Fibroblast of villous mesenchyme (primary cell): ENCODE measurements at places on chromosomes 2 and 18. TPM values are rescaled to one million over a fixed set of nuclear protein-coding genes. Genes with fewer than 3 reads are reported as not detected.

EFR3B gene
- under 0.01 TPM in 2 replicates for total RNA-seq

SCN1A gene
- total RNA-seq, result under 0.01 TPM in 1 of 2 replicates, not detected in the other

PECR gene
- total RNA-seq, result 9.9 and 12.6 TPM in 2 replicates

INPP5D gene
- total RNA-seq, result under 0.01 and 0.64 TPM in 2 replicates

FSHR gene
- not detected in 2 replicates for total RNA-seq

CFC1 gene
- total RNA-seq, result not detected in 2 replicates

C2orf81 gene
- total RNA-seq, result 0.86 and 1.3 TPM in 2 replicates

CCDC141 gene
- total RNA-seq, result under 0.01 TPM in 1 of 2 replicates, not detected in the other

FAM237A gene
- total RNA-seq, result not detected in 2 replicates

DSC3 gene
- total RNA-seq, result under 0.01 and 0.43 TPM in 2 replicates

DNA sequence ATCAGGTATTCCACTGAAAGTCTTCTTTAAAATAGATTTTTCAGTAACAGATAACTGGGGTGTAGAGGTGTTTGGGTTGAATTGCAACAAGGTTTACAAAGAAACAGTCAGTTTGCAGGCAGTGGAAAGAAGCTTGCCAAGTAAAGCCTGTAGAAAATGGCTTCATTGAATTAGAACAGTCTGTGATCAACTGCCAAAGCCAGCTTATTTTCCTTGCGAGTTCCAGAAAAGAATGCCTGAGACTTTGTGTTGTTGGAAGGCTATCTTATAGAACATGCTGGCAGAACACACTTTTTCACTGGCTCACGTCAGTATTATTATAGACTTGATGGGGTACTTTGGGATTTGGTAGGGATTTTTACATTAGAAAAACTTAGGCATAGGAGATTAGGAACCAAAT is 601.0 kb downstream of the XIRP2 start:
- DNase-seq, result no peak

DNA sequence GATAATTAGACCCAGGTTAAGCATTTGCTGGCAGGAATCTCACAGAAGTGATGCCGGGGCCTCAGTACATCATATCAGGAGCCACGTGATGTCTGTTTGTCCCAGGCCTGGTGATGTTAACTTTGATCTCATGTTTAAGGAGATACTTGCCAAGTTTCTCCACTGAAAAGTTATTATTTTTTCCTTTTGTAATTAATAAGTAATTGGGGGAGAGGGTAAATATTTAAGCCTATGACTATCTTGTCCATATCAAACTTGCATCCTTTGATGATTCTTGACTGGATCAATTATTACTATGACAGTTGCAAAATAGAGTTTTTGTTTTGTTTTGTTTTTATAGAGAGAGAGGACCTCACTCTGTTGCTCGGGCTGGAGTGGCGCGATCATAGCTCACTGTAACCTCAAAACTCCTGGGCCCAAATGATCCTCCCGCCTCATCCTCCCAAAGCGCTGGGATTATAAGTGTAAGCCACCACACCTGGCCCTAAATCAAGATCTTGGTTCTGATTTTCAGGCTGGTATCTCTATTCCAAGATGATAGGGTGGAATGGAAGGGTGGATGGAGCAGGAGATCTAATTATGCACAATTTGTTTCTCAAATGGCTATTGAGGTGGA is 46.4 kb downstream of the SLC4A1AP start:
- DNase-seq, result no peak

- DNase-seq, result peak; percentile 99
Measured at GRCh38 chr18:7945882-7946281, 378.8 kb downstream of the PTPRM start.

- DNase-seq, result no peak
Measured at GRCh38 chr2:109180786-109181185, 51.8 kb downstream of the SH3RF3 start.

DNA sequence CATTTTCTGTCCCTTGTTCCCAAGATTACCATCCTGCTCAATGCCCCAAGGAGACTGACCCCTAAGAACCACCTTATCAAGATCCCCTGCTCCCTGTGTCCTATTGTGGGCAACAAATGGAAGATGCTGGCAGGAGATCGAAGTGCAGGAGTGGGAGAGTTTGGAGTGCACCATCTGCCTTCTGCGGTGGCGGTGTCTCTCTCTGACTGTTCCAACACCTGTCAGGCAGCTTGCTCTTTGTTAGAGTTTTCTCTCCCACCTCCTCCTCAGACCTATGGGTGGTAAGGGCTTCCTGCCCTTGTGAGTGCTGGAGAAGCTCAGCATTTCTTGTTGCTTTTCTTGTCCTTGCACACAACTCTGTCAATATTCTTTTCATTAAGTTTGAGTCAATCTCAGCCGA is 64.1 kb upstream of the SPHKAP start:
- no peak for DNase-seq

DNA sequence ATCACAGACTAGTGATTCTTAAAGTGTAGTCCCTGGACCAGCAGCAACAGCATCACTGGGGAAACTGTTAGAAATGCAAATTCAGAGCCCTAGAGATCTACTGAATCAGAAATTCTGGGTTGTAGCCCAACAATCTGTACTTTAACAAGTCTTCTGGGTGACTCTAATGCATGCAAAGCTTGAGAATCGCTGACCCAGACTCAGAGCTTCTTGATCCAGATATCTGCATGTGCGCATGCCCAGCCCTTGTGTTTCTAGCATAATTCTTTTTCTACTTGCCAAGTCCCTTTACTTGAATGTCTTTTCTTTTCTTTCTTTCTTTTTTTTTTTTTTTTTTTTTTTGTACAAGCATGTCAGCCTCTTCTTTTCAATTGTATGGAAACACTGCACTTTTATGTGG is 60.4 kb downstream of the FIGN start:
- DNase-seq, result no peak

DNA sequence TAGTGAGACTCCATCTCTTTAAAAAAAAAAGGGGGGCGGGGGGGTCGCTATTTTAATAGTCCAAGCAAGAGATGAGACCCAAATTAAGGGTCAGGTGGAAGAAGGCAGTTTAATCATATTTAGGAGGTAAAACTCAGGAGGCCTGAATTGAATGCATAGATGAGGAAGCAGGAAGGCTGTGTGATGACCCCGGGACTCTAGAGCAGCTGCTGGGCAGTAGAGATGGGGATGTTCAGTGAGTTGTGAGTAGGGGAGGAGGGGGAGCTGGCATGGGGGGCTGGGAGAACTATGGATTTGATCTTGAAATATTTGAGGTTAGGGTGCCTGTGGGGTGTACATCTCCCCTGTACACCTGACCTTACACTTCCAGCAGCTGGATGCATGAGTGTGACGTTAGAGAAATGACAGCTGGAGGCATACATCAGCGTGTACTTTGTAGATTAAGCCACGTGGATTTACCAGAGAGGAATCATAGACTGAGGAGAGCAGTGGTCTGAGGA is 41.0 kb downstream of the GALM start:
- DNase-seq, result no peak

- DNase-seq, result no peak
Measured at GRCh38 chr2:37820471-37820986, 104.6 kb upstream of the RMDN2 start.

GRCh38 chr2:213306316-213306942 is 22.2 kb downstream of the SPAG16 start:
- DNase-seq, result peak; percentile 51

GRCh38 chr2:100140582-100140981 is 1.8 kb downstream of the AFF3 start:
- DNase-seq, result no peak

GRCh38 chr18:6920099-6920955 is 190.8 kb downstream of the ARHGAP28 start:
- peak; percentile 64 for DNase-seq

DNA sequence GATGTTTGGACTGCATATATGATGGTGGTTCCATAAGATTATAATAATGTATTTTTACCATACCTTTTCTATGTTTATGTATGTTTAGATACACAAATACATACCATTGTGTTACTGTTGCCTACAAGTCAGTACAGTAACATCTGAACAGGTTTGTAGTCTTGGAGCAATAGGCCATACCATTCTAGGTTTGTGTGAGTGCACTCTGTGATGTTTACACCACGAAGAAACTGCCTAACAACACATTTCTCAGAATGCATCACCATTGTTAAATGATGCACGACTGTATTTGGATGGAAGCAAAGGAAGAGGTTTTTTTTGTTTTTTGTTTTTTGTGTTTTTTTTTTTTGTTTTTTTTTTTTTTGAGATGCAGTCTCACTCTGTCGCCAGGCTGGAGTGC is 9.5 kb downstream of the DUSP19 start:
- DNase-seq, result no peak

DNA sequence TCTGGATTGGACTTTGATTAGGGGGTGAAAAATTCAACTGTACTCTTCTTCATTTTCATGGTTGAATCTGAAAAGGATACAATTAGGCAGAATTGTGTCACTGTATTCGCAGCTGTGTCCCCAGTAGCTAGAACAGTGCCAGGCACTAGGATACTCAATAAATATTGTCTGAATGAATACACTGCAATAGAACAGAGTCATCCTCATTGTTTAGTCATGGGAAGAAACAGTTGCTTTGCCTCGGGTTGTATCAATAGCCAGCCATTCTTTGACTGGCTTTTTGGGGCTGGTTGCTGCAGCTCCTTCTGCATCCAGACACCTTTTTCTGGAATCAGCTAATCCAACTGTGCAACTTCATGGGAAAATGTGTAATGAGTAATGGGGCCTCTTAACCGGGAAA is 18.1 kb upstream of the DYNC1I2 start:
- no peak for DNase-seq

DNA sequence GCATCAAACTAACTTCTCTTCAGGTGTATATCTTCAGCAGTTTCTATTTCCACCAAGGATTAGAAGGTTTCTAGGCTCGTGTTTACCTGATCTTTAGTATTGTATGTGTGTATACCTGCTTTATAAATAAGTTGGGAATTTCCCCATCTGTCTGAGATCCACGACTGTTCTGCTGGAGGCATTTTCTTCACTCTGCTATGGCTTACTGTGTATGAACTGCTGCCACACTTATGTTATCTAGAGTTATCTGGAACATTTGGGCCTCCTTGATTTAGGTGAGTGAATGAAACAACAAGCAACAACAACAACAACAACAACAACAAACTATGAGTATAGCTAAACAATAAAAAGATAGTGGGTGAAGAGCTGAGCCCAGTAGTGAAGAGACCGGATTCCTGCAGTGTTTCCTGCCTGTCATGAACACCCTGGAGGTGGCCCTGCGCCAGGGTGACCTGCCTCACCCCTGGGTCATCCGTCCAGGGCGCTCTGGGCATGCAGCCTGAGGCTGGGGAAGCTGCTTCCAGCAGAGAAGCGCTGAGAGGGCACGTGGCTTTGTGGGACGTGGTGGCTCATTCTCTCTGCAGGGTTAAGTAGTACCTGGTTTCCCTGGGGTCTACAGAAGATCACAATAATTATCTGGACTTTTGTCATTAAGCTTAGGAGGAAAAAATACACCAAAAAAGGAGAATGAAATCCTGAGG is 56.1 kb upstream of the GATA6 start:
- DNase-seq, result no peak

GRCh38 chr2:89763581-89764485 is 1072.4 kb downstream of the RPIA start:
- no peak for DNase-seq

- DNase-seq, result no peak
Measured at GRCh38 chr18:28030458-28030857, 146.5 kb downstream of the CDH2 start.

- DNase-seq, result peak; percentile 55
Measured at GRCh38 chr2:218002845-218003180, at the start of gene TNS1. Gene TNS1, minus strand, starts transcription at chr2:218002995. Its CDS starts 123 bp downstream, at chr2:218002872.

DNA sequence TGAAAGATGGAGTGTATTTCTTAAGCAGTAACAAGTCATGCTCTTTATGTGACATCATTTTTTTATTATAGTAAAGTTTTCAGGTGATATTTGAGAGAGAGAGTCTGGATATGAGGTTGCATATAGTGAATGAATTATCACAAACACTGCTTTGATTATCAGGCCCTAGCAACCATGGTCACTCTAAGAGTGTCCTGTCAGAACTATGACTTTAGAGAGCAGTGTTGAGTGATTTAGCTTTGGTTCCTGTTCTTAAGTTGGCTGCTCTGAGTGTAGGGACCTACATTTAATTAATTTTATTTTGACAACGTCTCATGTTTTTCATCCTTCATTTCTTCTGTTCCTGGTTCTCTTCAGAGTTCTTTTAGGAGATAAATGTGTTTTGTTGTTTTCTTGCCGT is 275.5 kb downstream of the KCNJ3 start:
- no peak for DNase-seq

DNA sequence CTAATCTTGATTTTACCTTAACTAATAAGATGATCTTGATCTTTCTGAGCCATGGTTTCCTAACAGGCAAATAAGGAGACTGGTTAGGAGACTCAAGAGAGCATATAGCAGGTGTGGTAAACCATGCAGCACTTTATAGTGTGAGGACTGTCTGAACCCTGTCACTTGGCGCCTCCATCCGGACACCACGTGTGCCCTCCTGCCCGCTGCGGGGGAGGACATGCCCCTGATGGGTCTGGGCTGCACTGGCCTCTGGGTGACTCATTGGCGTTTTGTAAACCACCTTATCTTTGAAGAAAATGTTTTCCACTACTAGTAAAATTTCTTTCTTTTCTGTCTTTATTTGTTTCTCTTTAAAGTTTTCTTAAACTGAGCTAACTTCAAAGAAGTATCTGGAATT is 131.1 kb downstream of the FMNL2 start:
- peak; percentile 89 for DNase-seq

DNA sequence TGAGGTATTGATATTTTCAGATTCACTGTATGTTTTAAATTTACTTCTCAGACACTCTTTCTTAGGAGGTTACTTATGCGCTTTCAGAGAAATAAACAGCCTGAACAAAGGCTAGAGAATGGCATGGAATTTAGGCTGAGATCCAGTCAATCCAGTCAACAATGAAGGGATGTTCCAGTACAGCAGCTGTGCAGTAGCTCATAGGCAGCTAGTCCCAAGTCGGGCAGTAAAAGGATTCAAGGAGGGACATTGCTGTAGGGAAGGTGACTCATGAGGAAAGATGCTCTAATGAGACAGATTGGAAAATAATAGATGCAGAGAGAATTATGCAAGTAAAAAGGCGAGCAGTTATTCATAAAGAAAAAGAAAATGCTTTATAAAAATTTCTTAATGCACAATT is 397.9 kb upstream of the RGPD4 start:
- no peak for DNase-seq

DNA sequence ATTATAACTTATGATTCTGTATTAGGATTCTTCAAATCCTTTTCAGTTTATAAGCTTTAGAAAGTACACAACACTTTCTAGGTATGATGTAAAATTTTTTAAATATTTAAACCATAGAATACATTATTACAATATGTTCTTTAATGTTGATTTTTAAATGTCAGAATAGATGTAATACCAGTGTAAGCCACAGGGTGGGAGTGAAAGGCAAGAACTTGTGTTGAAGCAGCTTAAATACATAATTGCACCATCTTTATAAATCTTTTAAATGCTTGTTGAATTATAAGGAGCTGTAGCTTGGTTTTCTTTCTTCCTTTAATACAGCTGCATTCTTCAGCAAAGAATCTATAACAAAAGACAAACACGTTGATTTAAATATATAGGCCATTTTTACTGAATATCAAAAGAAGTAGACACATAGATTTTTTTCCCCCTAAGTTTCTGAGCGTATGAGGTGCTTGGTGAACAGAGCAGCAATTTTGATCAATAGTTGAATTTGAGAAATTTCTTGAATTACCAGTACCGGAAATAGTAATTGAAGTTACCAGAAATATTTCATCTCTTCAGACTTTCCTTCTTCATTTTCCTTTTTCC is 63.0 kb downstream of the TANK start:
- peak; percentile 62 for DNase-seq
